ENCODE measurements at places on chromosomes 2 and 18.

- DNase-seq, result no peak
Measured at GRCh38 chr18:57595347-57595746, 8.8 kb upstream of the FECH start.

GRCh38 chr18:75504469-75504868 lies 77.0 kb upstream of the SMIM21 start:
- no peak for DNase-seq

- peak; percentile 58 for DNase-seq
Measured at GRCh38 chr2:43005245-43005974, 213.0 kb upstream of the HAAO start.

DNA sequence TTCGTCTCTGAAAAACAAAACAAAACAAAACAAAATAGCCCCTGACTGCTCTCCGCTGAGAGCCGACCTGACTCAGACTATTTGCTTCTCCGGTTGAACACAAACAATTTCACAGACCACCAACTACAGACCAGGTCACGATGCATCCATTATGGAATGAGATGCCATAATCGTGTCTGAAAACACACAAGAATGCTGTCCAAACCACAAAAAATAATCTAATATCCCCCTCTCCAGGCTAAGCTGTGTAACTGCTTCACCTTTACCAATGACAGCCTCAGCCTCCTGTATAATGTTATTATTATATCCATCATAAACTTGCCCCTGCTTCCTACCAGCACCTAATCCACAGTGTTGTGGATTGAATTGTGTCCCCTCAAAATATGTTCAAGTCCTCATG lies 114.7 kb downstream of the DNAH6 start:
- DNase-seq, result no peak

- DNase-seq, result no peak
Measured at GRCh38 chr2:145155196-145155595, 635.3 kb upstream of the ZEB2 start.

- no peak for DNase-seq
Measured at GRCh38 chr2:151437630-151438029, 27.9 kb downstream of the RIF1 start.

Data from posterior cingulate gyrus (tissue), 11 donors.